ENCODE measurements at places on chromosomes 3 and 15.

DNA sequence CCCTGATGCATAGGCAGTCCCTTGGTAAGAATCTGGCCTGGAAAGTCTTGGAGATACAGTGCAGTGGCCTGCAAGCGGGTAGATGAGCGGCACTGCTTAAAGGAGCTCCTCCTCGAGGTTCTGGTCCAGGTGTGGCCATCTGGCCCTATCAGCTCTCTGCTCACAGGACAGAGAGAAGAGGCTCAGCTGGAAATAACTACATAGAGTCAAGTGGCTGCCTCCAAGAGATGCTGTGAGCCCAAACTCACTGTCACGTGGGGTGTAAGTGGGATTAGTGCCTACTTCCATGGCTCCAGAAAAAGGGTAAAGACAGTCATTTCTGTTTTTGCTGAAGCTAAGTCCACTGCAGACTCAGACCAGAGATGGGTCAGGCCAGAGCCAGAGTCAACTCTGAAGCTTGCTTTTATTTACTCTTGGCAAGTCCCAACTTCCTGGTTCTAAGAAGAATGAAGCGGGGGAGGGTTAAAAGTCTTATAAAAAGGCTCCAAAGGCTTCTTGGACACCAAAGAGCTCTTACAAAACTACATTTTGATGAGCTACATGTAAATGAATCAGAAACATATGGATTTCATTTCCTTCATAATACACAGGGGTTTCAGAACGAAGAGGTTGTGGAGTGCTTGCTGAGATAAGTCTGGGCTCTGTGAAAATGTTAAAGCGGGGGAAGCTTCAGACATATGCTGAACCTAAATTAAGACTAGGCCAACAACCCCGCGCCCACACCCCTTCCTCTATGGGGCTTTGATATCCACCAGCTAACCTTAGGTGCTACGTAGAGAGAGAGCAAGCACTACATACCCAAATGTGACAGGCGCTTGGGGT, 77.1 kb downstream of the PDZRN3 start:
- no peak for DNase-seq

DNA sequence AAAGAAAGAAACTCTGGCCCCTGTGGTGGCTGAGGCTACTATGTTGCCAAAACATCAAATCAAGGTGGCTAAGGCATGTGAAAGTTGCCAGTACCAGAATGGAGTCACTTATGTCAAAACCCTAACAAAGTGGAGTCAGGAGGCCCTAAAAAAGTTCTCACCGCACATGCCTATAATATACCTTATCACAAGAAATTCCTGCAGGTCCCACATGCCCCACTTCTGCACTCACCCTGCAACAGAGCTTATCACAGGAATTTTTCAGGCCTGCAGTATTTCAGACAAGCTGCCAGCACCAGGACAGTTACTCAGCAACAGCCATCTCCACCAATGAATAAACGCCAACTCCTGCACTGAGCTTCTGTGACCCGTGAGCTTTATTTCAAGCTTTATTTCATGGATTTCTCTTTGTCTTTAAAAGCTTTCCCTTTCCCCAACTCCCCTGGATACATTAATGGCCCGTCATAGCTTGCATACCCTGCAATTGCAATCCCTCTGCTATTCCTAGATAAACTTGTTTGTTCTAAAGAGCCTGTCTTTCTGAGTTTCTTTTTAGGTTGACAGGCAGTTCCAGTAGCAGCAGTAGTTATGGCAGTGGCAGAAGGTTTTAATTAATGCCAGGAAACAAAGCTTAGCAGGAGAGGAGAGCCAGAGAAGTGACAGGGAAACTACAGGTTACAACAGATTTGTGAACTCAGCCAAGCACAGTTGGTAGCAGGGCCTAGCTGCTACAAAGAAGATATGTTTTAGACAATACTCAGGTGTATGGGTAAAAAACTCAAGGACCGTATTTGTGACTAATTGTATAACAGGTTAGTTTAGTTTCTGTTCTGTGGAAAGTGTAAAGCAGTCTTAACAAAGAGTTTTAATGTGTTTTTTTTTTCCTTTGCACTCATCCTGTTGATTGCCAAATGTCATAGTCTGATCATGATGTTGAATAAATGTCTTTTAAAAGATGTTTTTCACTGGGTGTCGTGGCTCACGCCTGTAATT, 15.9 kb upstream of the TMEM42 start:
- DNase-seq = no peak

DNA sequence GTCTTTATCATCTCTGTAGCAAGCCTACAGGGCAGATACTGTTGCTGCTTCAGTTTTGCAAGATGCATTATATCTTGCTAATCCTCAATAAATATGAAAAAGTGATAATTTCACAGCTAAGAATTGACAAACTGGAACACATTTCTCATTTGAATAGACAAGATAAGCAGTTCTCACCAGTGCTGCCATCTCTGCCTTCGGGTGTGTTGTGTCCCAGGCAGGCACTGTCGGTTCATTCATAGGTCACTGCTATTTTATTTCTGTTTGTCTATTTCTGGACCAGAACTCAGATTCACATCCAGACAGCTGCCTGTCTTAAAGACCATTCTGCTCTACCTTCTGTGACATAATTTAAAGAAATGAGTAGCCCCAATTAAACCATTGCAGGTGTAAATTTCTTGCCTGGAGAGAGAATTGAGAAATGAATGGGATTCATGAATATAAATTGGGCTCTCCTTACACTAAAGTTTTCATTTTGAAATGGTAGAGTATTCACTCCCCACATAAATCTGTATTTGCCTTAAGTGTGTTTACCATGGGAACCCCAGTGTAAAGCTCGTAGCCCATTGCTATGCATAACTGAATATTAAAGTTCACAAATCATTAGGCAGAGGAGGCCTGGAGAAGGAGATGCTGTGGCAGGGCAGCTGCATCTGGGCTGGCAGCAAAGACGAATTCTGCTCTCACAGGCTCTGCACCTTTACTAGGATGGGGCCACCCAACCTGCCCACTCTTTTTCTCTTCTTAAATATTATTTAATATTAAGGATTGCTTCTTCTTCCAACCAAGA, 149.9 kb downstream of the ARPP21 start:
- no peak for DNase-seq

GRCh38 chr3:99720985-99721632, 82.7 kb downstream of the COL8A1 start:
- DNase-seq = peak; percentile 93

- no peak for DNase-seq
These were observed 51.6 kb downstream of the ATP10A start for GRCh38 chr15:25811481-25811906.

GRCh38 chr3:138124188-138124587, 8.0 kb downstream of the A4GNT start:
- no peak for DNase-seq

DNA sequence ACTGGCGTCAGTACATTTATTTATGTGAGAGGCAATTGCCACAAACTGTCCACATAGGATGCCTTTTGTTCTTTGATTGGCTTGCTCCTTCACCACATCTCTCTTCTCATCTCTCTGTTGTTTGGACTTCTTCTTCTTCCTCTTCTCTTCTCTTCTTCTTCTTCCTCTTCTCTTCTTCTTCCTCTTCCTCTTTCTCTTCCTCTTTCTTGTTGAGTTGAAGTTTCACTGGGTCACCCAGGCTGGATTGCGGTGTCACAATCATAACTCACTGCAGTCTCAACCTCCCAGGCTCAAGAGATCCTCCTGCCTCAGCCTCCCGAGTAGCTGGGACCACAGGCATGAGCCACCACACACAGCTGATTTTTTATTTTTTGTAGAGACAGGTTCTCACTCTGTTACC, 67.7 kb upstream of the GSK3B start:
- no peak for DNase-seq

GRCh38 chr3:134342259-134342658, 32.0 kb downstream of the AMOTL2 start:
- DNase-seq = peak; percentile 5

- no peak for DNase-seq
These were observed 85.3 kb upstream of the MYZAP start for GRCh38 chr15:57506422-57506821.

- DNase-seq = no peak
These were observed 317.5 kb upstream of the THRB start for GRCh38 chr3:24812116-24812515.

DNA sequence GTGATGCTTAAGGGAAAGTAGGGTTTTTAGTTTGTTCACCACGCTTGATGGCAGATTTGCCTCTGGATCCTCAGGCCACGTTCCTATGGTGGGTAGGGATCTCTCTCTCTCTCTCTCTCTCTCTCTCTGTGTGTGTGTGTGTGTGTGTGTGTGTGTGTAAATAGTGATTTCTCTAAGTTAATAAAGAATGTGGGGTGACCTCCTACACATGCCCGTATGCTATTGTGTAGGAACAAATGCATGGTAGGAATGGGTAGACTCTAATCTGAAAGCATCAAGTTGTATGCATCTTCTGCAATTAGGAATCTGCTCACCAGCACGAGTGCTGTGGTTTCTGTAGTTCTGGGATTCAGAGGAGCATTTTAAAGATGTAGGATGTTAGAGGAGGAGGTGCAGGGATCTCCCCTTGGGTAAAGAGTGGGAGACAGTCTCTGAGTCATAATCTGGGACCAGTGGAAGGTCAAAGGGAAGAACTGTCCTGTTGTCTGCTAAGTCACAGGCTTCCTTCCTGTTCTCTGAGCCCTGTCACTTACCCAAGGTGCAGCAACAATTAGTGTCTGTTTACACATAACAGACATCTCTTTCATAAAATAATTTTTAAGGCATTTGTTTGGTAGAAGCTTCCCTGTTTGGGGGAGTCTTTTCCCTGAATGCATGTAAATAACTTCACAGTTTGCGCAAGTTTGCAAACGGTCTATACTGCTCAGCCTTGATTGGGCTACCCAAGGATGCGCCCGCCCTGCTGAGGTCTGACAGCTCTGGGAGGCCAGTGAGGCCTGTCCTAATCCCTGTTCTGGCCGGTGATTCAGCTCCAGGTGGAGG, 139.8 kb downstream of the IGF1R start:
- no peak for DNase-seq

GRCh38 chr15:56950979-56951378, 32.5 kb downstream of the TCF12 start:
- DNase-seq = no peak

- DNase-seq = no peak
These were observed 748.9 kb downstream of the MECOM start for GRCh38 chr3:168914662-168915061.

- DNase-seq = no peak
These were observed 71.2 kb upstream of the GOLGA8B start for GRCh38 chr15:34654625-34655024.

DNA sequence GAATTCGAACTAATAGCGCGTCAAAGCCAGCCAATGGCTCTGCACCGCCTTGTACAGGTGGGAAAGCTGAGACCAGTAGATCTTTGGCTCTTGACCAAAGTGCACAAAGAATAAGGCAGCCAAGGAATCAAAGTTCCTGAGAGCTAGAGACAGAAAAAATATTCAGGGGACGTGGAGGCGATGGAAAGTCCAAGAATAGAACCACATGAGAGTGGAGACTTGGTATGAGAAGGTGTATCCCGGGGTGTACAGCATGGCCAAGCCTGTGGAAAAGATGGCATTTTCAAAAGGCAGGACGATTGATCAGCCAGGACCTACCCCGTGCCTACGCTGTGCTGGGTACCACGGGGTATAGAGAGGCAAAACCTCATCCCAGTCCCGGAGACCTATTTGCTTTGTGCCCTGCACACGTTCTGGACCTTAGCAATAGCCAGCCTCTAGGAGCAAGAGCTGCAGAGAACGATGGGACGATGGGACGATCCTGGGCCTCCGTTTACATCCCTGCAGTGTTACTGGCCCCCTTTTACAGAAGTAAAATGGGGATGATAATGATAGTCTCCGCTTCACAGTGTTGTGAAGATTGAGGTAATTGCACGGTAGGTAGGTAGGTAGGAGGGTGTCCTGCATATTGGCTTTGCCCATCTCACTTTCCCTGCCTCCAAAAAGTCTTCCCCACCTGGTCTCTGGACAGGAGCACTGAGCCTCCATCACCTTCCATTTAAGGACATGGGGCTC, 583 bp upstream of the RBSN start:
- no peak for DNase-seq

- no peak for DNase-seq
These were observed 65.7 kb upstream of the DGKG start for GRCh38 chr3:186427627-186428281.

DNA sequence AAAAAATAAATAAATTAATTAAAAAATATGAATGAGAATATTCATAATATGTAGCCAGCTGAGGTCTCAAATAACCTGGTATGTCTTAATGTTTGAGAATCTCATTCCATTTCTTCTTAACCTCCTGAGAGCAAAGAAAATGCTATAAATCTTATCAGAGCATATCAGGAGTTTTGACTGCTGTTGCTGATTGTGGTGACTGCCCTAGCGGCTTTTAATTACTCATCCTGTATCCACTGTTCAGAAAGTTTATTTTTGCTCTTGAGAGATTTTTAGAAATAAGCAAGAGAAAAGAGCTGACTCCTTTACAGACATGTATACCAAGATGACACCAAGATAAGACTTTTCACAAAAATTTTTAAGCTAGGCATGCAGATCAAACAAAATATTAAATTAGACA, 454.8 kb upstream of the CBLB start:
- DNase-seq = no peak

GRCh38 chr15:26889298-26889898, 22.5 kb downstream of the GABRA5 start:
- DNase-seq = peak; percentile 39

DNA sequence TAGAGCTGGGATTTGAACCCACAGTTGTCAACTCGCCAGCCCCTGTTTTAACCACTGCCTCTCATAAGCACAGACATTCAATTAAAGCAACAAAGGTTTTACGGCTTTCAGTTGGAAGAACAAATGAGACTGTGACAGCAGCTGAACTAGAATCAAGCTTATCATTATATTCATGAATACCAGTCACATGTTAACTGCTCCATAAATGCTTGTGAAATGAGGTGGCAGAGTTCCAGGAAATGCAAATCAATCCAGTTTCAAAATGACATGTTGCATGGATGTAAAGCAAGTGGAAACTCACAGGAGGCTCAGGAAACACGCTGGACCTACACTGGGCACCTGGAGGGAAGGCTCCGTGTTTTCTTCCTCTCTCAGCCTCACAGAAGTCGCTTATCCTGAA, 3.9 kb downstream of the GP5 start:
- peak; percentile 98 for DNase-seq

DNA sequence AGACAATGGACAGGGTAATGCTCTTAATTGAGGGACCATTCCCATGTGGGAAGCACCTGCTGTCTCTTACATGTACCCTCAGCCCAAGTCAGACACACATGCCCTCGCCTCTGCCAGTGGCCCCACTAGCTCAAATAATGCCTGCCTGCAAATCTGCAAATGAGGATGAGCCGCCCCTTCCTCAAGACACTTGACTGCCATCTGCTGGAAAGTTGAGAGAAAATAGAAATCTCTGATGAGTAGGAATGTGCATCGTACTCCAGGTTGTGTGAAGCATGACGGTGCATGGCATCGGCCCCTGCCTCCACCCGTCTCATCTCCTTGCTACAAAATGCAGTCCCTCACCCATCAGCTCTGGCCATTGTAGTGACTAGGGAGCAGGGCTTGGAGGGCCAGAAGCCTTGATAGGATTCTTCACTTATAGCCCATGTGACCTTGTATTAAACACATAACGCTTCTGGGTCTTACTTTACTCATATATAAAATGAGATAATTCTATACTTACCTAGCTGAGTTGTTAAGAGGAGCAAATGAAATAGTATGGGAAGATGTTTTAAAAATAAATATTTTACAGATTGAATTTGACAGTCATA, 6.3 kb upstream of the SCN5A start:
- peak; percentile 60 for DNase-seq
